ENCODE measurements at places on chromosomes 5 and 9.
A peak's percentile ranks its signal among the peaks of the same experiment; 100 is the strongest.

DNA sequence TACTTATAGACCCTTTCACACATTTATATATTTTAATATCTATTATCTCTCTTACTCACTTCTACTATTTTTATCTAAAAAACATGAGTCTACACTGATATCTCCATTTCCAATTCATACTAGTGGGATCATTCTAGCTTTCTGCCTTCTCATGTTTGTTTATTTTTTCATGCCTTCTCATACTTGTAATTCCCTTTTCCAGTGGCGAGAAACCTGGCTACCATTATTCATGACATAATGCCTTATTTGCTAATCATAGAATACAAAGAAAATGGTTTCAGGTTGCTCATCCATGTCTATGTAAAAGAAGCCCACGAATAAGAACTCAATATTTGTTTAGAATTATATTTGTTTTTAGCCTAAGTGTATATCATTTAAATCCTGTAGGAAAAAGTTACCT lies 232.7 kb upstream of the ACTBL2 start:
- H3K4me1 ChIP-seq: no peaks in the 10 kb centered on the region
- no peaks in the 10 kb centered on the region for H3K27me3 ChIP-seq
- DNase-seq: no peak
- no peak overlapping the region for H3K4me3 ChIP-seq
- no peaks in the 10 kb centered on the region for H3K36me3 ChIP-seq
- no peak overlapping the region for H3K27ac ChIP-seq

DNA sequence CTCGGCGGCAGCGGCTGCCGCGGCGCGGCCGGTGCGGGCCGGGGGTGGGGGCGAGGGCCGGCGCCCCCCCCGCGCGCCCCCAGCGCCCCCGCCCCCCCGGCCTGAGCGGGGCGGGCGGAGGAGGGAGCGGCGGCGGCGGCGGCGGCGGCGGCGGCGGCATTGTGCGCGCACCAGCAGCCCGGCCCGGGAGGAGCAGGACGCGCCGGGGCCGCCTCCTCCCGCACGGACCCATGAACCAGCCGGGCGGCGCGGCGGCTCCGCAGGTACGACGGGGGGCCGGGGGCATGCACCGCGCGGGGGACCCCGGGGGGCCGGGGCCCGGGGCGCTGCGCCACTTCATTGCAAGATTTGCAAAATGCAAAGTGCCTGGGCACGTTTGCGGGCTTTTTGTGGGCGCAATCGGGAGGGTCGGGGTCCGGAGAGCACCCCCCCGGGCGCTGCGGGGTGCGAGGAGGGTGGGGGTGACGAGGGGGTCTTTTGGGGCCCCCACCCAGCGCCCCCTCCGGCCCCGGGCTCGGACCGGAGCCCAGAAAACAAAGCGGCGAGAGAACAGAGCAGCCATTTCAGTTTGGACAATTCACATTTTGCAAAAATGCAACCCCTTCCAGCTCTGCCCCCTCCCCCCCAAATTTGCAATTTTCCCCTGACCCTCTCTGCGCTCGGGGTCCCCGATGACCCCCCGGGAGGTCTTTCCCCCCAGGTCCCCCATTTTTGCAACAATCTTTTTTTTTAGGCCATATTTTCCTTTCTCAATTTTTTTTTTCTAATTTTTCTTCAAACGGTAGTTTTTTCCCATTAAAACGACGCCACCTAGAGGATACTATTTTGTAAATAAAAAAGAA lies at the start of gene ZNF618:
Gene ZNF618 (plus strand): TSS at position 159 of the 842 bp plus-strand sequence. CDS start 72 bp downstream, at position 231.
- H3K36me3 ChIP-seq: no peaks in the 10 kb centered on the region
- DNase-seq: no peak
- no peaks in the 10 kb centered on the region for H3K27me3 ChIP-seq
- H3K4me1 ChIP-seq: peaks cover 39% of the 10 kb centered on the region
- peak within 1 kb of the TSS; percentile 76 for H3K27ac ChIP-seq
- peak within 1 kb of the TSS; percentile 86 for H3K4me3 ChIP-seq

GRCh38 chr5:43208658-43209057 lies 16.6 kb downstream of the NIM1K start:
- H3K4me1 ChIP-seq: no peaks in the 10 kb centered on the region
- H3K4me3 ChIP-seq: no peak overlapping the region
- no peak overlapping the region for H3K27ac ChIP-seq
- no peaks in the 10 kb centered on the region for H3K36me3 ChIP-seq

DNA sequence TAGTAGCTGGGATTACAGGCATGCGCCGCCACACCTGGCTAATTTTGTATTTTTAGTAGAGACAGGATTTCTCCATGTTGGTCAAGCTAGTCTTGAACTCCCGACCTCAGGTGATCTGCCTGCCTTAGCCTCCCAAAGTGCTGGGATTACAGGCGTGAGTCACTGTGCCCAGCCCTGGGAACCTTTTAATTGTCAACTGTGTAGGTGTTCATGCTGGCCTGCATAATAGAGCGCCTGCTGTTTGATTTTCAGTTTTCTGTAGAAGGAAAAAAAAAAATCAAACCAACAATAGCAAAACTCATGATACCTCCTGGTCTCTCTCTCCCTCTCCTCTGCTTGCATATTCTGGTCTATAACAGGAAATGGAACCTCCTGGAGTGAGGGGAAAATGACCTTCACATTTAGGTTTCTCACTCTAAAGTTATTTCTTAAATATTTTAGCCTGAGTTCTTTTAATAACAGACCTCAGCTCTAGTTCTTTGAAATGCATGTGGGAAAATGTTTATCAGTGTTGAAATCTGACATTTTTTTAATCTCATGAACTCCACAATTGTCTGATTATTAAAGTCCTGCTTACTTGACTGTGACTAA lies 51.7 kb downstream of the EXOSC2 start:
- no peaks in the 10 kb centered on the region for H3K4me1 ChIP-seq
- no peak overlapping the region for H3K4me3 ChIP-seq
- no peak overlapping the region for H3K27ac ChIP-seq
- H3K36me3 ChIP-seq: no peaks in the 10 kb centered on the region

DNA sequence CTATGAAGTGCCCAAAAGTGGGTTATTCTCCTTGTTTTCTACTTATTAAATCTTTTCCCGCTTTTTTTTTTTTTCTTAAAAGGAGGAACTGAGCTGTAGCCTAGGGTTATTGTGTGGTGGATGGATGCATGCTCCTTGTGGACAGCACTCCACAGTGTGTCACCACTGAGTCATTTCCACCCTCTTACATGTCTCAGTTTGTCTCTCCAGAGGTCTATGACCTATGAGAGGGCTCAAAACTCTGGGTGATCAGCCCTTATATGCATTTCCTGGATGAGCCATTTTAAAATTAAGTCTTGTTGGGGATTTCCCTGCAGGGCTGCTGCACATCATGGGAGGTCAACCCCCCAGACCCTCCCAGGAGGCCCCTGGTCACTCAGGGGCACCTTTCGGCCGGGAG lies 102.2 kb upstream of the MOCS2 start:
- H3K27ac ChIP-seq: no peak overlapping the region
- no peaks in the 10 kb centered on the region for H3K36me3 ChIP-seq
- no peaks in the 10 kb centered on the region for H3K27me3 ChIP-seq
- no peak for DNase-seq
- H3K4me3 ChIP-seq: no peak overlapping the region
